ENCODE measurements at places on chromosomes 3 and 15. TPM values are rescaled to one million over a fixed set of nuclear protein-coding genes. Genes with fewer than 3 reads are reported as not detected.

Gene PRR20G
- 2.8 TPM for total RNA-seq

Gene ATXN7
- total RNA-seq: 4.4 TPM

Gene TMCO5A
- not detected for total RNA-seq

Gene GOLGA6L7
- total RNA-seq: not detected

Gene MCF2L2
- 0.17 TPM for total RNA-seq

Gene CCK
- 1.7 TPM for total RNA-seq

Gene DGKG
- 7.3 TPM for total RNA-seq

Gene GATA2
- total RNA-seq: 4.0 TPM

Gene CCR9
- not detected for total RNA-seq

Gene FOXB1
- total RNA-seq: not detected

Gene FILIP1L
- 0.22 TPM for total RNA-seq

Gene STAB1
- total RNA-seq: 0.07 TPM

Data from A549 treated with AZD2906 at 1 μM for 4 hours (cell line).